Fibroblast of skin of right quadriceps (primary cell): ENCODE measurements at places on chromosomes 2 and 18.

DNA sequence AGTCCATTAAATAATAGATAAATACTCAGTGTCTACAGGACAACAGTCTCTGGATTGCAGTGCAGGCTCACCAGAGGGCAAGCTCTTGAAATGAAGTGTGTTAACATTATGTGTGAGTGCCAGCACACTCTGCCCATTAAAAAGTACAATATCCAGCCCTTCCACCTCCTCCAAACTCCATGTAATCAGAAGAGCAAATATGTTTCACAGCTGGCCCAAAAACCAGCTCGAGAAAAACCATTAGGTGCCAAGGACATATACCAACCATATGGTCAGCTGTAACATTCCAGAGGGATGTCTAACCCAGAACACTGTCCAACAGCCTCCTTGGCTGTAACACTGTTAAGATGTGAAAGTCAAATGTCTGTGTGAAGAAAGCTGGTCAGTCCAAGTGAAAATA lies 112.2 kb downstream of the ZNF385B start:
- DNase-seq: peak; percentile 42

GRCh38 chr2:235833971-235834620 lies 334.1 kb downstream of the GBX2 start:
- no peak for DNase-seq

- no peak for DNase-seq
Measured at GRCh38 chr18:44934901-44935300, 254.2 kb downstream of the SETBP1 start.

GRCh38 chr2:47724221-47724981 lies 58.5 kb upstream of the MSH6 start:
- peak; percentile 5 for DNase-seq

DNA sequence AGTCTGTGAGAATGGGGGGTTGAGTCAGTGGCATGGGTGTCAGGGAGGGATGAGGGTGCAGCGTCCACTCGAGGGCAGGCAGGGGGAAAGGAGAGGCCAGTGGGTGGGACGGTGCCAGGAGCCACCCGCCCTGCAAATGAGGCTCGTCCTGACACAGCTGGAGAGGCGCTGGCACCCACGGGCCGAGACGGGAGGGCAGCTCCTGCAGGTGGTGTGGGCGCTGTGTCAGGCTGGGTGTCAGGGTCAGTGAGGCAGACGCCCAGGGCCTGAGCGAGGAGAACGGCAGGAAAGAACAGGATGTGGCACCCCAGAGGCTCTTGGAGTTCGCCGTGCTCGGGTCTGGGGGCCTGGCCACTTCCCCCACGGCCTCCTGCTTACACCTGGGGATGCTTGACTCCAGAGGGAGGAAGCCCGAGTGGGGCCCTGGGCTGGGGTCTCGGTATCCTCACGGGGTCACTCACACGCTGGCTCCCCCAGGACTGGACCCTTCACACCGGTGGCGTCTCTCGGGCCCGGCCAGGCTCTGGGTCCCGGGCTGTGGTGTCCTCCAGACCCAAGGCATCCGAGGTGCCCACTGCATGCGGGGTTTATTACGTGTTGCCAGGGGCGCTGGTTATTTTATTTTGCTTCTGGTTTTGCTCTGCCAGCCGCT lies 130.5 kb upstream of the CTDP1 start:
- no peak for DNase-seq

GRCh38 chr18:46892842-46893241 lies 24.5 kb downstream of the PIAS2 start:
- DNase-seq: no peak
